ENCODE measurements at places on chromosomes 12 and 14. TPM values are rescaled to one million over a fixed set of nuclear protein-coding genes. Genes with fewer than 3 reads are reported as not detected.

Gene SLC16A7
- total RNA-seq, result 44.2 TPM

Gene AICDA
- total RNA-seq, result not detected

Gene LMNTD1
- total RNA-seq, result not detected

Gene CFAP54
- total RNA-seq, result 5.1 TPM

Gene SDSL
- total RNA-seq, result 12.4 TPM

Gene BEGAIN
- total RNA-seq, result under 0.01 TPM

Gene GPR162
- 11.8 TPM for total RNA-seq

Gene ATP5MC2
- 169 TPM for total RNA-seq

Gene FAM181A
- total RNA-seq, result not detected

Gene ZNF641
- 8.1 TPM for total RNA-seq

Gene TPPP2
- total RNA-seq, result not detected

Gene NXPH4
- 0.50 TPM for total RNA-seq

Gene GALNT9
- 0.51 TPM for total RNA-seq

Gene COQ10A
- 9.1 TPM for total RNA-seq

Gene KRT75
- not detected for total RNA-seq

Measured in fibroblast of lung (primary cell).